Uterus (tissue), 4 donors: ENCODE measurements at places on chromosomes 1 and 21. TPM values are rescaled to one million over a fixed set of nuclear protein-coding genes. Genes with fewer than 3 reads are reported as not detected.

MCOLN2 gene
- total RNA-seq, result 10.3 TPM

AMY2A gene
- 0.27 TPM for total RNA-seq

OSCP1 gene
- total RNA-seq, result 15.8 TPM

TFF3 gene
- 6.3 TPM for total RNA-seq

TFF2 gene
- total RNA-seq, result not detected

CDC42BPA gene
- 32.9 TPM for total RNA-seq

DNA sequence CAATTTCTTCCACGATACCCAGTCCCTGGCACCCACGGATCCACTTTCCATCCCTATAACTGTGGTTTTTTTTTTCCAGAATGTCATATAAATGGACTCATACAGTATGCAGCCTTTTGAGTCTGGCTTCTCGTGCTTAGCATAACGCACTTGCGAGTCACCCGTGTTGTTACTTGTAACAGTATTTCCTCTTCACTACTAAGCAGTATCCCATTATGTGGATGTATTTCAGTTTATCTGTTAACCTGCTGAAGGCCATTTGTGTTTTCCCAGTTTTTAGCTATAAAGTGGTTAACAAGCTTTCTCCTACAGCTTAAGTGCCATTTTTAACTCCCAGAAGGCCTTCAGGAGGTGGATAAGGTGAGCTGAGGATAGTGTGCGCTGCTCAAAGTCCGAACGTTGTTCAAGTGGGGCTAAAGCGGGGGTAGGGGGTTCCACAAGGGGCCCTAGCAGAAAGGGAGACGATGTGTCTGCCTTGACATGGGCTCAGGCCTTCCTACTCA is 829 bp downstream of the ADAR start:
- DNase-seq, result no peak

DNA sequence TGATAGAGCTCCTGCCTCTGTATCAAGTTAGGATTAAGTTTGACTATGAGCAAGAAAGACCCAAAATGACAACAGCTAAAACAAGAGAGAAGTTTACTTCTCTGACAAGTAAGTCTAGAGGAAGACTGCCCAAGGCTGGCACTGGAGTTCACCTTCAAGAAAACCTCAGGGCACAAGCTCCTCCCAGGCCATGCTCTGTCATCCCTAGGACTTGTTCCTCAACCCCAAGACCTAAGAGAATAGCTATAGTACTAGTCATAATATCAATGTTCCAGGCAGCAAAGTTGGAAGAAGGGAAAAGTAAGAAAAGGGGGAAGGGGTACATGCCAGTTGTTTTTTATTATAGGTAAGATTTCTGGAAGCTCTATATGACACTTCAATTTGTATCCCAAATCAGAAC is 26.4 kb upstream of the DARS2 start:
- no peak for DNase-seq

- DNase-seq, result no peak
Measured at GRCh38 chr1:148318123-148318903, 164.8 kb downstream of the PPIAL4G start.

GRCh38 chr1:219444474-219444873 is 168.4 kb downstream of the ZC3H11B start:
- DNase-seq, result no peak
